ENCODE measurements at places on chromosomes 3 and 15.

- DNase-seq = no peak
These were observed 82.6 kb upstream of the RAP2B start for GRCh38 chr3:153079386-153079785.

GRCh38 chr15:80743189-80743833 is 35.9 kb upstream of the CEMIP start:
- no peak for DNase-seq

DNA sequence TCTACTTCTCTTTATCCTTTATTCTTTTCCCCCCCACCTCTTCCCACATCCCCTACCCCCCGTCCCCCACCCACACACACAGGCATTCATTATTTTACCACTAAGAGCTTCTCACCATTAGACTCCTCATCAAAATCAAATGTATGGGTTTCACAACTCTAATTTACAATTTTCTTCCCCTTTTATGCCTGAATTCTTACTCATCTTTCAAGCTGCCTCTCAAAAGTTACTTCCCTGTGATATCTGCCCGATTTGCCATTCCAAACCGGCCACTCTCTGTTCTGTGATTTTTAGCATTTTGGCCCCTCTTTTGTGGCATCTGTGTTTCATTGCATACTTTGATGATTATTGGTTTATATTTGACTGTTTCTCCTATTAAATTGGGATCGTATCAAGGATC is 42.2 kb downstream of the SLC9A9 start:
- no peak for DNase-seq

DNA sequence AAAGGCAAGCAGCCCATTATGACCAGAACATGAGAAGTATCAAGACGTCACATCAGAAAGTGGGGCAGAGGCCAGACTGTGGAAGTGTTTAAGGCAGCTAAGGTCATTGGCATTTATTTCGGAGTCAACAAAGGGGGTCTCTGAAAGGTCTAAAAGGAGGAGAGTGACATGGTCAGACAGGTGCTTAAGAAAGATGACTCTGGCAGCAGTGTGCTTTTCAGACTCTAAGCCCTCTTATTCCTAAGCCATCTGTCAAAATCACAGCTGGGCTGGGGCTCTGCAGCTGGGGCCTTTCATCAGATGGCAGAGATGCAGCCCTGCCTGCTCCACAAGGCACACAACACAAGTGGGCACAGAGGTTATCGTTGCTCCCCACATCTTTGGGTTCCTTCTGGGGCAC is 14.0 kb downstream of the FBXL22 start:
- DNase-seq = no peak

DNA sequence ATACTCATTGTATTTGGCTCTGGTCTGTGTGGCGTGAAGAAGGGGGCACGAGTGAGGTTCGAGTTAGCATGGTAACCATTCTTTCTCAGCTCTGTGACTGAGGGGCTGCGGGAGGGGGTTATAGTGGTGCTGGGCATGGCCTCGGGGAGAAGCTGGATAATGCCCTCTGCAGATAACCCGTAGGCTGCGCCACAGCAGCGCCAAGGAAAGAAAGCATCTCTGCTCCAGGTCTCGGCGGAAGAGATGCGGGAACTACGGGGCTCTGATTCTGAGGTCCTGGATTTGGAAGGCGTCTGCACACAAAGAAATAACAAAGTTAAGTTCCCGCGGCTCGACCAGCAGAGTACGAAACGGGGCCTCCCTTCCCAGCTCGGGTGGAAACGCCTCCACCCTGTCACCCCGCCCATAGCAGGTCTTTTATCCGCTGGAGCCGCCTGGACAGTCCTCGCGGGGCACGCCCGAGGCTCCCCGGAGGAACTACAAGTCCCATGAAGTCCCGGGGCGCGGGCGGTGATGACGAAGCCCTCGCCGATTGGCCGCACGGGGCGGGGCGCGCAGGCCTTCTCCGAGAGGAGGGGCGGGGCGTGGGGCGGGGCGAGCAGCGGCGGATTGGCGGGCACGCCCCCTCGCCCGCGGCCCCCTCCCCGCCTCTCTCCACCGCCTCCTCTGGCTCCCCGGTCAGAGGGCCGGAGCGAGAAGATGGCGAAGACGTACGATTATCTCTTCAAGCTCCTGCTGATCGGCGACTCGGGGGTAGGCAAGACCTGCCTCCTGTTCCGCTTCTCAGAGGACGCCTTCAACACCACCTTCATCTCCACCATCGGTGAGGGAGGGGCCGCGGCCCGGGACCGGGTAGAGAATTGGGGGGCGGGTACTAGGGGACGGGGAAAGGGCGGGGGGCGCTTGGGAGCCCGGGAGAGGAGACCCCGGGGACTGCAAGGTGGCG is at the start of gene RAB8B:
Gene RAB8B, plus strand, starts transcription at position 681 of the 946 bp plus-strand sequence. Its CDS starts 19 bp downstream, at position 700.
- peak; percentile 99 for DNase-seq

- DNase-seq = no peak
These were observed 54.4 kb downstream of the SH3BP5 start for GRCh38 chr3:15277861-15278500.

GRCh38 chr15:86735247-86736040 is 655.8 kb downstream of the AGBL1 start:
- DNase-seq = no peak

DNA sequence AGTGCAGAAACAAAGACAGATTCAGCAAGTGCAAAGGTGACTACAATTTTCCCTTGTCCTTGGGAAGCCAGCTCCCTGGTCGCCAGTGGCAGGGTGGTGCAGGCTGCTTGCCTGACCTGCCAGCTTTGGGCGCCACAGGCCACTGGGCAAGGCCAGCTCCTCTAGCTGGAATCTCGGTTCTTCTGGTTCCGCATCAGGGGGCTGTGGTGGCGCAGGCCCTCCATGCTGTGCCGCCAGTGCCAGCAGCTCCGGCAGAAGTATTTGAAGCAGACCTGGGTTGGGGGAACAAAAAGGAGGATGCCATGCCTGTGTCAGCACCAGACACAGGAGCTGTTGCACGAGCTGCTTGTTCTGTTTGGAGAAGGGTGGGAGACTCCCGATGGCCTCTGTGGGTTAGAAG is 4.2 kb upstream of the RPS17 start:
- no peak for DNase-seq

DNA sequence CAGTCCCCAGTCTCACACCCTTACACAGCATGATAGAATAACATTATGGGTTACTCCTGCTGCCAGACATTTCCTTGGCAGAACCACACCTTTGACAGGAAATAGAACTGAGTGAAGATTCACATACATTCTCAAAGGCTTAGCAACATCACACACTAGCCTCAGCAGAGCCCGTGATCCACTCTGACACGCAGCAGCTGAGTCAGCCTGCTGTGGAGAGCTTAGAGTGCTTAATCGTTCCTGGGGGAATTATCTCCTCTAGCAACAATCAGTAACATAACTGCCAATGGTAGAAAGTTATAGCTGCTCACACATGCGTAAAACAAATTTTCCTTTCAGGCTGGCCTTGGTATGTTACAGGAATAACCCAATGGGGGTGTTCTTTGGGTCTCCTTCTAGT is 382.1 kb downstream of the GAP43 start:
- DNase-seq = no peak

DNA sequence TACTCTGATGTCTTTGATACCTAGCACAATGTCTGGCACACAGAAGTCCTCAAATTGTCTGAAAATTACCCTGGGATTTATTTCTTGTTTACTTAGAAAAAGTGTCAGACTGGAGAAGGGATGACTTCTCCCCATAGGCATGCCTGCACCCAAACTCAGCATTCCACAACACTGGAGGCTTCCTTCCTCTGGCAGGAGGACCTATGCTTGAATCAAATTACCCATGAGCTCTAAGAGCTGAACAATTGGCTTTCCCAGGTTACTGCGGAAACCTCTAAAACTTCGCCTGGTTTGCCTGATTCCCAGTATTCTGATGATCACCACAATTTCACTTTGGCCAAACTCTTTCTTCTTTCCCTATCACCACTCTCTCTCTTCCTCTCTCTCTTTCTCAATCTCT is 217.4 kb downstream of the DIPK2A start:
- no peak for DNase-seq

DNA sequence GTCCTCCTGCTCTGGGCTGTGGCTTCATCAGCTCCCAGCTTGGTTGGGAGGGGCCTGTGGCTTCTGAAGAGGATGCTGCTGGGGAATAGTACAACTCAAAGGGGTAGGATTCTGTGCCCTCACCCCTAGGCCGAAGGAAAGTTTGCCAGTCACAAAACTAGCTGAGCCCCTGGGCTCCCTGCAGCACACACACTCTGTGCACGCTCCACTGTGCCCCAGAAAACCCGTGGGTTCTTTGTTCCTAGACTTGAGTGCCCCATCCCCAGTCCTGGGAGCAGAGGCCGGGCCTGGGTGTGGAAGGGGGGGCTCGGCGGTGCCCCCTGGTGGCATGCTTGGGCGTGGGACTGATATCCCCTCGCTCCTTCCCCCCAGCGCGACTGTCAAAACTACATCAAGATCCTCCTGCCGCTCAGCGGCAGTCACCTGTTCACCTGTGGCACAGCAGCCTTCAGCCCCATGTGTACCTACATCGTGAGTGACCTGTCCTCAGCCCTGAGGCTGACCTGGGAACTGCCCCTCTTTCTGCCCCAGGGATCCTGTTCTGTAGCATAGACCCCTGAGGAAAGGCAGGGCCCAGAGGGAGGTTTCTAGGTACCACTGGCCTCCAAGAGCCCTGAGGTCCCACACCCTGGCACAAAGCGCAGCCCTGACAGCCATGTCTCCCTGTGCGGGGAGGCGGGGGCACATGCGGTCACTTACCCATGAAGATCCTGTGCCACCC is 14.2 kb downstream of the CIB1 start:
- peak; percentile 52 for DNase-seq

GRCh38 chr15:74781431-74782258 is at the start of gene CSK:
Gene CSK, plus strand, starts transcription at chr15:74782080. Its CDS starts 16,218 bp downstream, at chr15:74798298.
- peak; percentile 71 for DNase-seq

DNA sequence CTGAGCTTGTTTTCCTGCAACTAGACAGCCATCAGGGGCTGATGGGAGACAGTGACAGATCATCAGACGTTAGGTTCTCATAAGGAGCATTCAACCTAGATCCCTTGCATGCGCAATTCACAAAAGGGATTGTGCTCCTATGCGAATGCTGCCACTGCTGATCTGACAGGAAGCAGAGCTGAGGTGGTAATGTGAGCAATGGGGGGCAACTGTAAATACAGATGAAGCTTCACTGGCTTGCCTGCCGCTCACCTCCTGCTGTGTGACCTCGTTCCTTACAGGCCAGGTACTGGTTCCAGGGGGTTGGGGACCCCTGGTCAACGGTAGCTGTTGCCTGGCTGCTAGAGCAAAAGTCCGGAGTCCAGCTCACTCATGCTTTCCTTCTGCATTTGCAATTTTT is 26.4 kb upstream of the KCNAB1 start:
- no peak for DNase-seq

- DNase-seq = no peak
These were observed 602.1 kb downstream of the MAGI1 start for GRCh38 chr3:65436580-65436979.

- no peak for DNase-seq
These were observed 9.7 kb upstream of the CALML4 start for GRCh38 chr15:68214838-68215254.

- DNase-seq = no peak
These were observed 1044.7 kb downstream of the IGSF11 start for GRCh38 chr3:117989982-117990381.

DNA sequence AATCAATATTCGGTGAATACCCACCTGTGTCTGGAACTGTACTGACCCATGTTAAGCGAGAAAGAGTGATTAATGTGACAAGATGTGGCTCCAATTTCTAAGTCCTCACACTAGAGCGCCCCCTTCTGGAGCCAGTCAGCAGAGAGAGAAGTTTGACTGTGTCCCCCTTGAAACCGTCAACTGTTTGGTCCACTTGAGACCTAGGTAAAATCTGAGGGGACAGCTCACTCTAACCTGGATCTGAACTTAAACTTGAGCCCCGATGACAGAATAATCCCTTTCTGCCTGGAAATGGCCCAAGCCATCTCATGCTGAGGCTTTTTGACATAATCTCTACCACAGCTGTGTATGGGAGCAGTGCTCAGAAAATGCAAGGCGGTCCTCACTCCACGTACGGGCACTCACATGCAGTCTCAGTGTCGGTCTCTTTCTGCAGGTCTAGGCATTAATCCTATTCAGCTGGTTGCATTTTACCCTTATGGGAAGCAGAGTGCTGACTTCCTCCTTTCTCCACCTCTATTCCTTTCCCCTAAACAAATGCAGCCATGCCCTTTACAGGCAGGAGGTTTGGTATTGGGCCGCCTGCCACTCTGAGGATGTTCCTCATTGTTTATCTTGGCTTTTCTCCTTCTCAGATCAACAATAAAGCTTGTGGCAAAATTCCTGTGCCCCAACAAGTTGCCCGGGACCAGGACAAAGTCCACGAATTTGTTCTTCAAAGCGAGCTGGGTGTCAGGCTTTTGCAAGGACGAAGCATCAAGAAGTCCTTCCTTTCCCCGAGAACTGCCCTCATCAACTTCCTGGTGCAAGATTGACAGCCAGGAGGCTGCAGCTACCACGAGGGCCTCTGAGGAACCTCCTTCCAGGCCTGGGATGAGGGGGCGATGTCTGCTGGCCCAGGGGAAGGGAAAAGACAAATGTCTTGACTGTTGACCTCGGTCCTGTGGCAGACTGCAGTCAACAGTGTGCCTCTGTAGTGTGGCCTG is 47.5 kb upstream of the LIMD1 start:
- DNase-seq = no peak

DNA sequence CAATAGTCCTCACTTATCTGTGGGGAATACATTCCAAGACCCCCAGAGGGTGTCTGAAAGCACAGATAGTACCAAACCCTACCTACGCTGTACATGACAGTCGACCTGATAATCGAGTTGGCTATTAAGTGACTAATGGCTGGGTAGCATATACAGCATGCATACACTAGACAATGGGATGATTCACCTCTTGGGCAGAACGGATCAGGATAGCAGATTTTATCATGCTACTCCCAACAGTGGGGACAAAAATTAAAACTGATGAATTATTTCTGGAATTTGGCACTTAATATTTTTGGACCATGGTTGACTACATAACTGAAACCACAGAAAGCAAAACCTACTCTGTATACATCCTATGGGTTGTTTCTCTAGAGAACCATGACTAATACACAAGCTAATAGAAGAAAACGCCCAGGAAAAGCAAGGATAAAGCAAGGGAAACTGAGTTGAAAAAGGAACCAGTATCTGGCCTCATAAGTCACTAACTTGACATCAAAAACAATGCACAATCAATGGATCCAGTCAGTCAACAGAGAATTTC is 15.5 kb downstream of the ATG3 start:
- no peak for DNase-seq

DNA sequence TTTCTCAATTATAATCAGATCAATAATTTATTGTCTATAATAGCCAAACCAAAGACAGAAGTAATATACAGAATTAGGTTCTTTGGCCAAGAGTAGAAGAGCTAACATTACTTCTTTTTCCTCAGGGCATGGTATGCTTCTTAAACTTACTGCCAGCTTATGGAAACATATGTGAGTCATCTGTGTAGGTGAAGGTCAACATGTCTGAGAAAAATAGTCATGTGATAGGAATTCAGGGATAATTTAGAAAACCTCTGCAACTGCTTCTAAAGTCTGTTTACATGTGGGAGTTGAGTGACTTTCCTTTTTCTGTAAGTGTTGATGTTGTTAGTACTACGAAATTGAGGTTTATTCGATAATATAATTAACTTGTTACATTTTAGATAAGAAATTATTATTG is 19.2 kb upstream of the MAP6D1 start:
- DNase-seq = no peak

Measured in activated CD4-positive, alpha-beta T cell treated with anti-CD3 and anti-CD28 coated beads for 4 hours (primary cell).